ENCODE measurements at places on chromosomes 2 and 18.
A peak's percentile ranks its signal among the peaks of the same experiment; 100 is the strongest.

DNA sequence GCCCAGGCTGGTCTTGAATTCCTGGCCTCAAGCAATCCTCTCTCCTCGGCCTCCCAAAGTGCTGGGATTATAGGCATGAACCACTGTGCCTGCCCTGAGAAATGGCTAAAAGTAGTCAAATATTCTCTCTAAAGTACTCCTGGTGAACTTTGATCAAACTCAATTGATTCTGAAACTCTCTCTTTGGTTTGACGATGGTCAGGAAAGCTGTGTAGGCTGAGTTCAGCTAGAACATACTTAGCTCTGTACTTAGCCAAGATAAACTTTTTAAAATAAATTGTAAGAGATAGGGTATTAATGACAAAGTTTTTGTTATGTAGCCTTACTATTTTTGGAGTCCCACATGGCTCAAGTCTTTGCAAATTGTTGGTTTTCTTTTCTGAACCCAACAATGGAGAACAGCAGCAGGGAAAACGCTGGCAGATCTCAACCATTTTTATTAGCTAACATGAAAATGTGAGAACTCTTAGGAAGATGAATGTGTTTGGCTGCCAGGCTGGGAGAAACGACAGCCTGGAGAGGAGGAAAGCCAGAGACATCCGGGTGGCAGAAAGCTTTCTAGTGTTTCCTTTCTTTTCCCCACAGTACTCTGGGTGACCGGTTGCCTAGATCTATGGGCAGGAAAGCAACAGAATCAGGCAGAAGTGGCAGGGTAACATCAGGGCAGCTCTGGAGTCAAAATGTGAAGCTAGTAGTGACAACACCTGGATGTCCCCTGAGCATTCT lies 193.0 kb upstream of the LHCGR start:
- DNase-seq: no peak

- no peak for DNase-seq
Measured at GRCh38 chr2:142938240-142938639, 60.8 kb downstream of the KYNU start.

- DNase-seq: no peak
Measured at GRCh38 chr2:96881349-96882195, 11.7 kb upstream of the SEMA4C start.

- DNase-seq: no peak
Measured at GRCh38 chr2:233270366-233270765, 18.9 kb downstream of the ATG16L1 start.

GRCh38 chr2:167626301-167626700 lies 621.1 kb downstream of the STK39 start:
- no peak for DNase-seq

DNA sequence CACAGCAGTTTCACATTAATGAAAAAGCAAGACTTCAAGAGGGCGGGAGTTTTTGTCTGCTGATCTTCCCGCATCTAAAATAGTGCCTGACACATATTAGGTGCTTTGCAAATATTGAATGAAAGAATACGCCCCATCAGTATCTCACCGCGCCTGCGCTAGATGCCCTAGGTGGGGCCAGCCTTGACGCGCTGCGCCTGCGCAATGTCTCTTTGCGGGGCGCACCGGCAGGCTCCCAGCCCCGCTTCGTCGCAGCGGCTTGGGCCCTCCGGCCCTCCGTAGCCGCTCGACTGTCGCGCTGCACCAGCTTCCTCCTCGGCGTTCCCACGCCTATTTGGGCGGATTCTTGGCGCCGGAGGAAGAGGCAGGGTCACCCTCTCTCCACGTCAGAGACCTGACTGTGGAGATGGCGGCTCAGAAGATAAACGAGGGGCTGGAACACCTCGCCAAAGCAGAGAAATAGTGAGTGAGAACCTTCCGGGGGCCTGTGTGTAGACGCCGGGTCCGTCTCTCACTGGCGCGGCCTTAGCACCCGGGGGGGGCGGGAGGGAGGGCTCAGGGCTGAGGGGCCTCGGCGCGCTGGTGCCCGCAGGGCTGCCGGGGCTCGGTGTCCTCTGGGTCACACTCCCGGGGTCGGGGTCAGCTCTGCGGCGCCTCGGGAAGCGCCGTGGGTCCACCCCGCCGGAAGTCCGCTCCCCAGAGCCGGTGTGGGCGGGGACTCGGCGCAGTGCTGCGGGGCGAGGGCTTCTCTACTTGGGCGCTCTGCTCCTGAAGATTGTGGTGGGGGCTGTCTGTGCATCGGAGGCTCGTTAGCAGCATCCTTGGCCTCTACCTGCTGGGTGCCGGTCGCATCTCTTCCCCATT lies at the start of gene NAPG:
Gene NAPG, plus strand, starts transcription at position 331 of the 864 bp plus-strand sequence. Its CDS starts 76 bp downstream, at position 407.
- DNase-seq: peak; percentile 72

- no peak for DNase-seq
Measured at GRCh38 chr18:73908323-73908722, 239.3 kb downstream of the FBXO15 start.

- no peak for DNase-seq
Measured at GRCh38 chr18:77551055-77551454, 301.4 kb downstream of the GALR1 start.

- no peak for DNase-seq
Measured at GRCh38 chr18:8499810-8500675, 109.2 kb upstream of the RAB12 start.

GRCh38 chr2:233477548-233478433 lies 88.8 kb downstream of the USP40 start:
- no peak for DNase-seq

GRCh38 chr2:191617575-191617974 lies 60.4 kb upstream of the NABP1 start:
- no peak for DNase-seq

DNA sequence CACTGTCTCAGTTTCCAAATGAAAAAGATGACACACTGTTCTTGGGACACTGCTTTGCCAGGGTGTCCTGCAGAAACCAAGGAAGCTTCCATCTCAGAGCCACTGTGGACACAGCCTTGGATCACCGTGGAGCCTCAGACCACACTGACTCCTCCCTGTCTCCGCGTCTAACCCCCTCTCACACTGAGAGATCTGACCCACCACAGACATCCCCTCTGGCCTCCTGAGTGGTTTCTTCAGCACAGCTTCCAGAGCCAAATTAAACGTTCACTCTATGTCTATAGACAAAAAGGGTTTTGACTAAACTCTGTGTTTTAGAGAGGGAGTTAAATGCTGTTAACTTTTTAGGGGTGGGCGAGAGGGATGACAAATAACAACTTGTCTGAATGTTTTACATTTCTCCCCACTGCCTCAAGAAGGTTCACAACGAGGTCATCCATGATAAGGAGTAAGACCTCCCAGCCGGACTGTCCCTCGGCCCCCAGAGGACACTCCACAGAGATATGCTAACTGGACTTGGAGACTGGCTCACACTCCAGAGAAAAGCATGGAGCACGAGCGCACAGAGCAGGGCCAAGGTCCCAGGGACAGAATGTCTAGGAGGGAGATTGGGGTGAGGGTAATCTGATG lies 113.4 kb upstream of the PKDCC start:
- DNase-seq: no peak

DNA sequence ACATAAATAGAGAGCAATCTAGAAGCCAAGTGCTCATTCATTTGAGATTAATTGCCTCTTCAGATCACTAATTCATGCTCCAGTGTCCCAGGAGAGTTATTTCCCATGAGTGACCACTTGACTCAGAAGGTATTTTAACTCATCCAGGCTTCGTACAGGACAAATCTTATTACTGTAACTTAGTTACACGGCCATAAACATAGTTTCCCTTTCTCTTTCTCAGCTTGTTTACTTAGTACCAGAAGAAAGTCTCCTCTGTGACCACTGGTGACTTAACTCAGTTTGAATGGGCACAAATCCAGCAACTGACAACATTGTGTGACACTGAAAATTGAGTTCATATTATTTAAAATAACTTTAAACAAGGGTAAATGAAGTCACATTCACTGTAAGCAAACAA lies 25.3 kb downstream of the MMADHC start:
- DNase-seq: no peak

DNA sequence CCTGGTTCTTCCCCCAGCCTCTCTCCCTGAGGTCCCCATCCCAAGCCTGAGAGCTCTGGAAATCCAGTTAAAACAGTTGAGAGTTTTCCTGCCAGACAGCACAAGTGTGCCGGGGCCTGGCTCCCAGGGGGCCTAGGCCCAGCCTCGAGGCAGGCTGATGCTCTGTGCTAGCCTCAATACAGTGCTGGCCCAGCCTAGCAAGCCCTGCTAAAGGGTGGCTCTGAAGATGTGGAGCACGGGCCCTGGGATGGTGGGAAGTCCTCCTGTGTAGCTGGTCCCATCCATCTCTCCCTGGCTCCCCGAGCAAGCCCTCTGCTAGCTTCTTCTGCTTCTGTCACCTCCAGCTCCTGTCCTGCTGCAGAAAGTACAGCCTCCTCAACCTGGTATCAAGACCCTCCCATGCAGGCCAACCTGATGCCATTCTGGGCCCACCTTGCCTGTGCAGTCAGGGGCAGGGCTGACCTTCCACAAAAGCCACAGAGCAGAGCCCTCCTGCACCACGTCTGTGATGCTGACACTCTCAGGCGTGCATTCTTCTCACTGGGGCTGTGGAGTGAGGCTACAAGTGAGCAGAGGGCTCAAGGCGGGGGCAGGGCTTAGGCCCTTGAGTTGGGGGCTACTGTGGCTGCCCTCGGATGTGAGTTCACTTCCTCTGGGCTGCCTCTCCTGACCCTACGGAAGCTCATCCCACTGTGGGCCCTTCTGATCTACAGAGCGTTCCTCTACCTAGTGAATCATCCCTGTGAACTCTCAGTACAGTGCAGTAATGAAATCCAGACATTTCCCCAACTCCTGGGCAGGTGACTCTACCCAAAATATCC lies 60.1 kb upstream of the LAPTM4A start:
- DNase-seq: no peak

GRCh38 chr2:179770029-179770428 lies 91.4 kb downstream of the ZNF385B start:
- DNase-seq: no peak

DNA sequence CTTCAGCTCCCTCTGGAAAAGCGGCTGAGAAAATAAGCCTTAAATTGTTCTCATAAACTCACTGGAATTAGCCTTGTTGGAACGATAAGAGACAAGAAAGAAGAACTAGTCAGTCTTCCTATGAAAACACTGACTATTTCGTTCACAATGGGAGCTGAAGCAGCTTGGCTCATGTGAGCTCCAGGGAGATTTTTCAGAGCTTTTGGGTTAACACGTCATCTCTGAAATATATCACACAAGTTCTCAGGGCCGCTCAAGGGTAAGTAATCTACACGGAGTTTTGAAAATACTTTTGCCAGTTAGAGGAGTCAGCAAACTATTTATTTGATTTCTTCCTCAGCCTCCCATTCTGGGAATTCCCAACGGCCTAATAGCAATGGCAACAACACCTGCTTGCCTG lies 316.2 kb upstream of the MGAT5 start:
- no peak for DNase-seq

- no peak for DNase-seq
Measured at GRCh38 chr2:210303498-210303897, 11.5 kb downstream of the MYL1 start.

DNA sequence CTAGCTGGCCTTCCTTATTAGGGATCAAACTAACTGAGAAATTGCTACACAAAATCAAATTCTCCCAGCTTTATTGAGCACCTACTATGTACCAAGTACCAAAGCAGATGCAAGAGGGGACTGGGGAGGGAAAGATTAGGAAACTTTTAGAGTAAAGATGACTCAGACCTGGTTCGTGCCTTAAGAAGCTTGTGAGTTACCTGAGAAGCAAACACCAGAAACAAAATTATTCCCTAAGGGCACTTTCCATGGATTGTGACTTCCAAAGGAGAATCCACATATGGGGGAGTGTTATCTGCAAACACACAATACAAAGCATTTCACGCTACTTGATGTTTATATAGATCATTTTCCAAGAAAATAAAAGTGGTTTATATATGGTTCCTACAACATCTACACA lies 326.9 kb upstream of the HNRNPA3 start:
- DNase-seq: no peak

DNA sequence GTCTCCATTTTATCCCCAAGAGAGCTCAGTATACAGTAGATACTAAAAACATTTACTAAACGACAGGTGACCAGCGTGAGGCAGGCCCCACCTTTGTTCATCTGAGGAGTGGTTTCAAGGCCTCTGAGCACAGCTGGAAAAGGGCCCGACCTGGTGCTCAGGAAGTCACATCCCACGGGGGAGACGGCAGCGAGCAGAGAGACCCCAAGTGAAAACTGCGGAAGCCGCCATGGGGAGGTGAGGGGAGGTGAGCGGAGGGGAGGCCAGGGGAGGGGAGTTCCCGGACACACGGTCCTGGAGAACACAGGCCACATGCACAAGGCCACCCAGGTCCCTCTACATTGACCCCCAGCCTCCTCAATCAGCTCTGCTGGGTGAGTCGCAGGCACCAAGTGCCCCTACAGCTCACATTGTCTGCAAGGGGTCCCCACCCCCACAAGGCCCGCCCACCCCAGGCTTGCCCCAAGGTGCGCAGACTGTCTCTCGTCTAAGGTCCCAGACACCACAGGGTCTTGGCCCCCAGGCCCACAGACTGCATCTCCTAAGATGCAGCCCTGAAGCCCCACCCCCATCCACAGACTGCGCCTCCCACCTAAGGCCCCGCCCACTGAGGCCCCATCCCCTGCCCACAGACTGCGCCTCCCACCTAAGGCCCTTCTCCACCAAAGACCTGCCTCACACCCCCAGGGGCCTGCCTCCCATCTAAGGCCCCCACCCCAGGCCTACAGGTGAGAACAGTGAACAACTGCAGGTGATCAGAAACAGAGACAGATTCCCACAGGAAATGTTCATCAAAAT lies 19.1 kb downstream of the PARD6G start:
- DNase-seq: no peak

Data from activated naive CD4-positive, alpha-beta T cell (primary cell).